ENCODE measurements at places on chromosomes 2 and 18.
A peak's percentile ranks its signal among the peaks of the same experiment; 100 is the strongest.

- DNase-seq = peak; percentile 83
These were observed 786 bp upstream of the TMEM200C start for GRCh38 chr18:5895876-5896740.

- no peak for DNase-seq
These were observed 2.2 kb upstream of the GYPC start for GRCh38 chr2:126653761-126654160.

DNA sequence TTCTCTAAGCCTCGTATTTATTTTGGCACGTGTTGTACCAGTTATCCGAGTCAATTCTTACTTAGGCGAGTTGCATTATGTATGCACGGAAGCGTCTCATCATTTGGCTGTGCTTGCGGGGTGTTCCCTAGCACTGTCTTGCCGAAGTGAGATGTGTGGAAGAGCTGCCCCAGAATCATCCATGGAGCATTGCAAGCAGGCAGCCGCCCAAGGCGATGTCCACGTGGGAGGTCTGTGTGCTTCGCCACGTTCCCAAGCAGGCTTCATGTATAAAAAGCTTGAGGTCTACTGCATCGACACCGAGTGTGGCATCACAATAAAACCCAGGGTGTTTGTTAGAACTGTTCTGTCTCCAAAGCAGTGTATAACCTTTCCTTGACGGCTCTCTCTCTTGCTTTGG is 849.9 kb downstream of the DCDC2C start:
- no peak for DNase-seq

DNA sequence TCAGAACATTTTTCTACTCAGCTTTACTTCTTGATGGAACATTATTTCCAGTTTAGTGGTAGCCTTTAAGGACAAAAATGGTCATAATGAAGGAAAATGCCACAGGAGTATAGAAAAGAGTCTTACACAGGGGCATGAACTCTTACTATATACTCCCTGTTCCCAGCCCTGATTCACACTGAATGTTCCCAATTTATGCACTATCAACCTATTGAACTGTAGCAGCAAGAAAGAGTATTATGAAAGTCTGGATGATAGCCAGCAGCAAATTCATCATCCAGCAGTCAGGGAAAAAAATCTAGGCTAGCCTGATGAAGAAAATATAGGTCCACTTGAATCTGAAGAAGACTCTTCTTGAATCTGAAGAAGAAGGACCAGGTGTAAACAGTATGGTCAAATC is 1170.3 kb upstream of the CHAC2 start:
- no peak for DNase-seq

GRCh38 chr2:188114014-188114413 is 177.7 kb upstream of the GULP1 start:
- no peak for DNase-seq

DNA sequence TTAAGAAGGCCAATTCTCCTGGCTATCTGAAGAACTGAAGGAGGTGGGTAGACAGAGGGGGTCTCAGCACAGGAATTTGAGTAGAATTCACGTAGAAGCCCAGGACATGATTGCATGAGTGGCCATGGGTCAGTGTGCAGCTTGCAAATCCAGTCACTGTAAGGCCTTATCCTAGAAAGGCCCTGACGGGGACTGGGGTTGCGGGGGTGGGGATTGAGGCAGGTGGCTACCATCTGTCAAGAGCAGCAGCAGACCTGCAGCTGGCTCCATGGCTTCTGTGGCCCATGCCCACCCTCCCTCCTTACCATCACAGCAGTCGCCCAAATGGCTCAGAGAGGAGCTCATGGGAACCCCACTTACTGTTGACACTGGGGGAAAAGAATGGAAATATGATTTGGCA is 34.6 kb upstream of the SLC14A1 start:
- DNase-seq = no peak

DNA sequence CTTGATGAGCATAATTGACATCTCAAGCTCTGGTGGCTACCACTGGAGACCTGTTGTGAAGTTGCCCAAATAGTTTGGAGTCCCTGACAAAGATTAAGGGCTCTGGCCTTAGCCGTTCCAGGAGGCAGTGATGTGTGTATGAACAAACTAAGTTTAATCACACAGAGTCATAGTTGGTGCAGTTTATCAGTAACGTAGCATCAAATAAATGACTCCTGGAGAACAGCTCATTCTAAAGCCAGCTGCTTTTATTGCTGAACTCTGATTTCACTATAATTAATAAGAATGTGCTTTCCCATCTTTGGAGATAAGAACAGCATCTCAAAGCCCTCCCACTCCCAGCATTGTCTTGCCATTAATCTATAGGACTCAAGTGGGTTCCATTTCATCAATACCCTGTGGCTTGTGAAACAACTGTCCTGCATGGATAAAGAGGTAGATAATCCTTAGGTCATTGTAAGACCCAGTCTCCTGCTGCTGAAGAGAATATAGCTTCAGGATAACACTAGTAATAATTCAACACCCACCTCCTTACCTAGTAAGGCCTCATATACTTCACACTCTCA is 211.4 kb upstream of the THUMPD2 start:
- DNase-seq = no peak

GRCh38 chr18:74976331-74976909 is 232.5 kb downstream of the PTGR3 start:
- no peak for DNase-seq

GRCh38 chr2:151568501-151568900 is 158.8 kb downstream of the RIF1 start:
- no peak for DNase-seq

DNA sequence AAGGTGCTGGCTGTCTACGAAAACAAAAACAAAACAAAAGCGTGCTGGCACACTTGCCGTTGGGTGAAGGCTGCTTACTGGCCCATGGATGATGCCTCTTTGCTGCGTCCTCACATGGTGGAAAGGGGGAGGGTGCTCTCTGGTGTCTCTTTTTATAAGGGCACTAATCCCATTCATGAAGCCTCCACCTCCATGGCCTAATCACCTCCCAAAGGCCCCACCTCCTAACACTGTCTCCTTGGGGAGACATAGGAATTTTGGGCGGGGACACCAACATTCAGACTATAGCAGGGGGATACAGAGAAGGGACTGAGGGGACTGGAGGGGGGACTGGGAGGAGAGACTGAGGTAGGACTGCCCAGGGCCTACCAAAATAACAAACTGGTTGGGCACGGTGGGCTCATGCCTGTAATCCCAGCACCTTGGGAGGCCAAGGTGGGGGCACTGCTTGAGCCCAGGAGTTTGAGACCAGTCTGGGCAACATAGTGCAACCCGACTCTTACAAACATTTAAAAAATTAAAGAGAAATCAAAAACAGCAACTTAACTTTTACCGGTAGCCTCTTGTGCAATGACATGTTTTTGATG is 14.5 kb downstream of the PTMA start:
- DNase-seq = no peak

DNA sequence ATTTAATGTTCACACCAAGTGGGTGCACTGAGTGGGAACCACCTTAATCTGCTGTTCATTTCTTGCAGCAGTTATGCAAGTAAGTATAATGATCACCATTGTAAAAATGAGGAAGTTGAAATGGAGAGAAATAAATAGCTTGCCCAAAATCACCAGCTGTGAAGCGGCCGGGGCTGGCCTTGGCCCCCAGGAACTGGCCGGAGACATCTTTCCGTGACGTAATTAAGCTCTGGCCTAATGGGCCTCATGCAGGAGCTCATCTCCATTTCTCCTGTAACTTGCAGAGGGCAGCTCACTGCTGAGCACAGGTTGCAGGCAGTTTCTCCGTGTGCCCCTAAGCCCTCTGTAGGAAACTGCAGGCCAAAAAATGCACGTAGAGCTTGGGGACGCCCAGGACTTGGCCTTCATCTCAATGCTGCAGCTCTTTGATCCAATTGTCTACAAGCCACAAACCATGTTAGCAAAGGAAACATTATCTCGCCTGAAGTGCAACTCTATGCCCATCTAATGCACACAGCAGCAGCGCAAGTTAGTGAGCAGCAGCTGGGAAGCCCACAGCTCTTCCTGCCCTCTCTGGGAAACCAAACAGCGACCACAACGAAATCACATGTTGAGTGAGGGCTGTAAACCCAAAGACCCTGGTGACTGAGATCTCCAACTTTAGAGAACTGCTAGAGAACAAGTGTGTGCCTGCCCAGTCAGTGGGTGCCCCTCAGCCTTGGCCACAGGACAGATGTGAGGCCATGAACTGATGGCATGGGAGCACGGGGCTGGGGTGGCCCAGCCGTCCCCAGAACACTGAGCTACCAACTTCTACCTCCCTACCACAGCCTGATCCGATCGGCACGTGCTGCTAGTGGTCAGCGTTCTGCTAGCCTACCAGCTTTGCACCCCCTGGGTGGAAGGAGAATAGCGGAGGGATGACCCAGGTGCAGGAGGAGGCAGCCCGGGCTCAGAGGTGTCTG is 28.8 kb downstream of the APCDD1 start:
- no peak for DNase-seq

- peak; percentile 86 for DNase-seq
These were observed 749 bp upstream of the EIF2AK3 start for GRCh38 chr2:88627856-88628570.

DNA sequence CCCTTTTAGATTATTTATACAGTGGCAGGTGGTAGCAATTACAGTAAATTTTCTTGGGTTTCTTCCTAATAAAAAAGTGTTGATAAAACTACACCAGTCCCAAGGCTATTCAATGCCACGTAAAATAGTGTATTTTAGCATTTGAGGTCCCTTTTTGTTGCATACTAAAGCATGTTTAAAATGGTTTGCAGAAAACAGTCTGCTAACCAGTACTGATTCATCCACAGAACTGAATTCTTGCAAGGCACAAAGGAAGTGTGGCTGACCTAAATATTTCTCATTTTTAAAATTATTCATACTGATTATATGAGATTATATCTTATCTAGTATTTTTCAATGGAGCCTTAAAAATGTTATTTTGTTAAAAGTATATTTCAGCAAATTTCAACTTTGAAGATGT is 98.1 kb downstream of the SMAD2 start:
- DNase-seq = no peak

- DNase-seq = no peak
These were observed 184.1 kb downstream of the HDAC4 start for GRCh38 chr2:239216614-239217273.

DNA sequence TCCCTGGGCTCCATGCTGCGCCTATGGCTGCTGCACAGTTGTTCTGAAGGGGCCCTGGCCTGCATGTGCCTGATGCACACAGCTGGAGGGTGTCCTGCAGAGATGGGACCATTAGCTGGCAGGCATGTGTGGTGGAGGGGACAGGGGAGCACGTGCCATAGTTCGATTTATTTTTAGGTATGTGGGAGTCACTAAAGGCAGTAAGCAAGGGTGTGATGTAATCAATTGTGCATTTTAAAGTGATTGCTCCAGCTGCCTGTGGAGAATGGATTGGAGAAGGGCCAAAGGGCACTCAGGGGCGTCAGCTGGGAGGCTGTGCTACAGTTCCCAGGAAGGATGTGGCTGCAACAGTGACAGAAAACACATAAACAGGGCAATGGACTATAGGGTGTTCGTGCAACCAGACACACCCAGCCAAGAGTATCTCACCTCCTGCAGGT is 205.1 kb downstream of the ARL4C start:
- DNase-seq = peak; percentile 58
